ENCODE measurements at places on chromosomes 12 and 14.

- H3K27ac ChIP-seq: no peak overlapping the region
- H3K4me1 ChIP-seq: no peaks in the 10 kb centered on the region
- no peak for DNase-seq
- no peaks in the 10 kb centered on the region for H3K27me3 ChIP-seq
- no peaks in the 10 kb centered on the region for H3K36me3 ChIP-seq
Measured at GRCh38 chr14:91780452-91780851, 48.6 kb upstream of the CATSPERB start.

DNA sequence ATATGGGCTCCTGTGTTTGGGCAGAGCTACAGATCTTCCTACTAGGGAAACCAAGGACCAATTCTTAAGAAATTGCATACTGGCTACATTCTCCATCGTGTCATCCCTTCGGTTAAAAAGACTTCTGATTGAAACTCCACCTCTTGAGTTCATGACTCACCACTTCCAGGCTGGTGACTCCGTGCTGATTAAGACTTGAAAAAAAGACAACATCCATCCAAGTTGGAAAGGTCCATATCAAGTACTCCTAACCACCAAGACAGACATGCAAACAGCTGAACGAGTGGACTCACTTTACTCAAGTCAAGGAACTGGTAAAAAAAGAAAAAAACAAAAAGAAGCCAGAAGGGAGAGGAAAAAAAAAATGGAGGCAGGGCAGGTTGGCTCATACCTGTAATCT is 63.4 kb downstream of the APOBEC1 start:
- DNase-seq: no peak
- no peak overlapping the region for H3K4me3 ChIP-seq
- H3K4me1 ChIP-seq: no peaks in the 10 kb centered on the region

DNA sequence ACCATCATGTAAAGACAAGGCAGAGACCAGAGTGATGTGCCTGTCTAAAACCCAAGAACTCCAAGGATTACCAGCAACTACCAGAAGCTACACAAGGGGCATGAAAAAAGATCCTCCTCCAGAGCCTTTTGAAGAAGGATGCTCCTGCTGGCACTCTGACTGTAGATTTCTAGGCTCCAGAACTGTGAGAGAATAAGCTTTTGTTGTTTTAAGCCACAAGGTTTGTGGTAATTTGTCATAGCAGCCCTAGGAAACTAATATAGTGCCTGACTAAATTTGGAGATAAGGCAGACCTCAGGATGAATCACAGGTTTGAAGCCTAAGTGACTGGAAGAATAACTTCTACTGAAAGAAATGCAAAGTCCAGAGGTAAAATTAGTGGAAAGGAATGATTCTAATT is 132.9 kb downstream of the CEP83 start:
- DNase-seq: no peak
- no peak overlapping the region for H3K27ac ChIP-seq
- no peaks in the 10 kb centered on the region for H3K36me3 ChIP-seq

- peak; percentile 80 for DNase-seq
- H3K4me1 ChIP-seq: peaks cover 16% of the 10 kb centered on the region
- peaks cover 1% of the 10 kb centered on the region for H3K36me3 ChIP-seq
- no peak overlapping the region for H3K4me3 ChIP-seq
- no peaks in the 10 kb centered on the region for H3K27me3 ChIP-seq
Measured at GRCh38 chr14:92585981-92586937, 72.7 kb downstream of the RIN3 start.

GRCh38 chr12:25682421-25682820 is 129.3 kb upstream of the LMNTD1 start:
- no peaks in the 10 kb centered on the region for H3K27me3 ChIP-seq
- DNase-seq: no peak
- H3K4me1 ChIP-seq: no peaks in the 10 kb centered on the region
- H3K36me3 ChIP-seq: no peaks in the 10 kb centered on the region

DNA sequence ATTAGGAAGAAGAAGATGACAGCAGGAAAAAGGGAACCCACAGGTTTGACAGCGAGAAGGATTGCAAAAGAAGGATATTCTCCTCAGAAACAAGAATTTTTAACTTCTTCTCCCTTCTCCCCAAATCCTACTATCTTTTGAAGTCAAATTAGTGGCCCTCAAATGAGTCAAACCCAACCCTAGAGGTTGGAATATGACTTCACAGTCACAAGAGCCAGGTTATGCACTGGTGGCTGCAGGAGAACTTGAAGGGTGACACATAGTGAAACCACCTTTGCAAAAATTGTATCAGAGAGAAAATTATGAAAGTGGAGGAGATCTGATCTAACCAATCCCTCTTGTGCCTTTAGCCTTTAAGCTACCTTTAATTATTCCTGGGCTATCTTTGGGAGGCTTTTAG is 386.2 kb upstream of the CCDC196 start:
- H3K27me3 ChIP-seq: no peaks in the 10 kb centered on the region
- H3K4me3 ChIP-seq: no peak overlapping the region
- DNase-seq: no peak

- no peaks in the 10 kb centered on the region for H3K4me1 ChIP-seq
- H3K36me3 ChIP-seq: no peaks in the 10 kb centered on the region
- no peaks in the 10 kb centered on the region for H3K27me3 ChIP-seq
- DNase-seq: no peak
- no peak overlapping the region for H3K27ac ChIP-seq
Measured at GRCh38 chr12:47891356-47891755, 13.4 kb downstream of the VDR start.

DNA sequence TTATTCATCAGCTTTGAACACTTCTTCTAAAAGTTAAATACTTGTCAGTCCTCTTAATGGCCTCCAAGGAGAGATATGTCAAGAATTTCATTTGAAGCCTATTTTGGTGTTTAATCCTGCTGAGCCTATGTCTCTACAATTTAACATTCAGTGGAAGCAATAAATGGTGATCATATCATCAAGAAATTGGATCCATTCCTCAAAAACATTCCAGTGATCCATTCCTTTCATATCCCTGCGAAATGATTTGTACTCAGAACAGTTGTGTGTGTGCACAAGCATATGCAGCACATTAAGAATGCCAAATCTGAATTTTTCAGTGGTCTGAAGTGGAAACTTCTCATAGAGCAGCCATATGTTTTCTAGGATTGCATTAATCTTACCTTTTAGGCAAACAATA is 373.7 kb upstream of the SYT1 start:
- no peaks in the 10 kb centered on the region for H3K36me3 ChIP-seq
- no peak for DNase-seq
- H3K4me1 ChIP-seq: no peaks in the 10 kb centered on the region

GRCh38 chr12:43008953-43009845 is 419.7 kb upstream of the PRICKLE1 start:
- H3K36me3 ChIP-seq: no peaks in the 10 kb centered on the region
- no peaks in the 10 kb centered on the region for H3K4me1 ChIP-seq
- H3K27ac ChIP-seq: no peak overlapping the region

DNA sequence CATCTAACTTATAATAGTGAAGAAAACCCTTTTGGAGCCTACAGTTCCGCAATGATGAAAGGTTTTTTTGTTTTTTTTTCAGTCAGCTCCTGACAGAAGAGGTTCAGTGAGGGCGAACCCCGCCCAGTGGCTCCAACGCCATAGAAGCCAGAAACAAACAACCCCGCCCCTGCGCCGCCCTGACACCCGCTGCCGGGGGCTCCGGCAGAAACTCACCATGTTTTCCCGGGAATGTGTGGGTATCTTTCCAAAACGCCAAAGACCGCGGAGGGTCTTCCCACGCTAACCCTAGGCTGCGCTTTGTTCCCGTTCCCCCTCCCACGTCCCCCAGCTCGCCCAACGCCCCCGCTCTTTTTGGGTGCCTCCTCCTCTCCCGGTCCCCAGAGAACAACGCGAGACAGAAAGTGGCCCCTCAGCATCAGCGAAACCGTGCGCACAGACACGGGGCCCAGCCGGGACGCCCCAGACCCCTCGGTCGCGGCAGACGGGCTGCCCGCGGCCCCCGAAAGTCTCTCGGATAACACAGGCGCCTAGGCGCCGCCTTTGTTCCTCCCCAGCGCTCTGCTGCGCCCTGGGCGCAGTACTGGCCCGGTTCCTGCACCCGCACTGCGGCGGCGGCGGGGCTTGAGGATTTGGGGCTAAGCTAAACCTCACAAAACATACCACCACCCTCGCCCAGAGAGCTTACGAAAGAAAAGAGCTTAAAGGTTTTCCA is 522 bp downstream of the TUBA1A start:
- no peaks in the 10 kb centered on the region for H3K4me1 ChIP-seq
- peak; percentile 91 for DNase-seq
- H3K27ac ChIP-seq: peak overlapping the region; percentile 80
- no peaks in the 10 kb centered on the region for H3K27me3 ChIP-seq
- no peaks in the 10 kb centered on the region for H3K36me3 ChIP-seq

- H3K27me3 ChIP-seq: no peaks in the 10 kb centered on the region
- no peak for DNase-seq
- H3K27ac ChIP-seq: no peak overlapping the region
- H3K4me1 ChIP-seq: no peaks in the 10 kb centered on the region
- H3K4me3 ChIP-seq: no peak overlapping the region
- H3K36me3 ChIP-seq: no peaks in the 10 kb centered on the region
Measured at GRCh38 chr12:79848339-79848738, 86.6 kb downstream of the PPP1R12A start.

GRCh38 chr12:57099047-57099714 is 10.3 kb downstream of the NAB2 start:
- DNase-seq: peak; percentile 52
- H3K4me3 ChIP-seq: no peak overlapping the region
- no peaks in the 10 kb centered on the region for H3K27me3 ChIP-seq

DNA sequence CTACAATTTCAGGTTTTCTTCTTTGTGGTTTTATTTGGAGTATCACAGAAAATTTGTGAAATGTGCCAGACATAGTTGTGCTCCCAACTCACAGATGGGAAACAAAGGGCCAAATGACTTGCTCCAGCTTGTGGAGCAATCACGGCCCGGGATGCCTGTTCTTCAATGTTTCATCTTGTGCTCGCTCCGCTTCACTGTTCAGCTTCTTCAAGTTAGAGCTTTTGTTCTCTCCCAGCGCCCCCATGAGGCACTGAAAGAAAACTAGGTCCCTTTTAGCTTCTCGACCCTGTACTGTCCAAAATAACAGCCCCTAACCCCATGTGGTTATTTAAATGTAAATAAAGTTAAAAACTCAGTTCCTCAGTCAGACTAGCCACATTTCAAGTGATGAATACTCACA is 187.9 kb upstream of the STXBP6 start:
- no peak overlapping the region for H3K27ac ChIP-seq
- DNase-seq: no peak
- peaks cover 2% of the 10 kb centered on the region for H3K27me3 ChIP-seq
- no peaks in the 10 kb centered on the region for H3K36me3 ChIP-seq
- H3K4me3 ChIP-seq: no peak overlapping the region

Measured in aorta (tissue), 5 donors.